ENCODE measurements at places on chromosomes 11 and 22.

- DNase-seq = no peak
These were observed 28.4 kb downstream of the C11orf91 start for GRCh38 chr11:33672273-33672672.

DNA sequence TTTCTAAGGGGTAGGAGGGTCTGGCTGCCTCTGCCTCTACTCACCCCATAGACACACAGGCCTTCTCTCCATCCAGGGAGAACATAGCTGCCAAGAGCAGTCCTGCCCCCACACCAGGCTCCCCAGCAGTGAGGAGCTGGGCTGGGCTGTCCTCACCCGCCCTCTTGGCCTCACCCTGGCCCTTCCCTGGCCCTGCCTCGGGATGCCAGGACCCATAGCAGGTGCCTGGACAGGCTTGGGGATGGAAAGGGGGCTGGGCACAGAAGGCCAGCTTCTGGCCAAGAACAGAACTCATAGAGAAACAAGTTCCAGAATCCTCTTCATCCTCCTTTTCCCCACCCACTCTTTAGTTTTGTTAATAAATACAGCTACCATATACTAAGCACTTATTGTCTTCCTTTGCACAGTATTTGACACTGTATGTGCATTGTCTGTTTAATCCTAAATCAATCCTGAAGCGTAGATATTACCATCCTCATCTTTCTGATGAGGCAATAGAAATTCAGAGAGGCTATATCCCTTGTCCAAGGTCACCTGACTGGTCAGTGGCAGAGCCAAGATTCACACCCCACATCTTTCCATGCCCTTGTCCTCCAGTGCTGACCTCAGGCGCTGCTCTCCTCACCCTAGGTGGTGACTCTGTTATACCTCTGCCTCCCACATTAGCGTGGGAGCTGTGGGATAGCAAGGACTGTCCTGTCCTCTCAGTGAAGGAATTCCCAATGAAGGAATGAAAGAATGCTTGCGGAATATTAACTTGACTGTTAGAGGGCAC is 22.0 kb upstream of the MYOD1 start:
- no peak for DNase-seq

DNA sequence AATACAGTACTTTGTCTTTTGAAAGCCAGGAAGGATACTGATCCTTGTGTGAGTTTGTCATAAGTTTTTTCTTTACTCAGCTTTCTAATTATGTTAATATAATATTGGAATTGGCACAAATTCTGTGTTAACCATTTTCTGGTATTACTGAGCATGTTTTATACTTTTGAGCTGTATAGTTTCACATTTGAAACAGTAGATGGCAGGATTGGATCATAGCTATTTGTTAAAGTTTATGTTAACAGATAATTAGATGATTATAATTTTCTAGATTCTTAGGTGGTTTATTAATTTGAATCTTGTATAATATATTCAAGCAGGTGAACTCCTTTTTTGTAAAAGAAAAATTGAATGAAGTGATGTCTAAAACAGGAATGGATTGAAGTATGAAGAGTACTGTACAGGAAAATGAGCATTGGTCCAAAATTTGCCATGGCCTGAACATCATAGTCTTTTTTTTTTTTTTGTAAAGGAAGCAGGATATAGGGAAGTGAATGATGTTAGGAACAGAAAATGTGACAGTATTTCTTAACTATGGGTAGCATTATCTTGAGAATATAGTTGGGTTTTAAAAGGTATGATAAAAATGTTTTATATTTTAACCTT is 102.0 kb downstream of the CYP2R1 start:
- DNase-seq = no peak

DNA sequence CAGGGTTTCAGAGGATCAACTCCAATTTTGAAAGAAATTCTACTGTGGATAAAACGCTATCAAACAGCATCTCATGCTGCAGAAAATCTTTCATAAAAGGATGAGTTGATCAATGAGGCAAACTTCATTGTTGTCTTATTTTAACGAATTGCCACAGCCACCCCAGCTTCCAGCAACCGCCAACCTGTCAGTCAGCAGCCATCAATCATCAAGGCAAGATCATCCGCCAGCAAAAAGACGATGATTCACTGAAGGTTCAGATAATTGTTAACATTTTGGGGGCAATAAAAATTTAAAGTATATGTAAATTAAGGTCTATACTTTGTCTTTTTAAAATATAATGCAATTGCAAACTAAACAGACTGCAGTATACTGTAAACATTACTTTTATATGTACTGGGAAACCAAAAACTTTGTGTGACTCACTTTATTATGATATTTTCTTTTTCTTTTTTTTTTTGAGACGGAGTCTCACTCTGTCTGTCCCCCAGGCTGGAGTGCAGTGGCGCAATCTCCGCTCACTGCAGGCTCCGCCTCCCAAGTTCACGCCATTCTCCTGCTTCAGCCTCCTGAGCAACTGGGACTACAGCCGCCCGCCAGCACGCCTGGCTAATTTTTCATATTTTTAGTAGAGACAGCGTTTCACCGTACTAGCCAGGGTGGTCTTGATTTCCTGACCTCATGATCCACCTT is 155.3 kb upstream of the SYN3 start:
- no peak for DNase-seq

All from activated CD8-positive, alpha-beta memory T cell treated with anti-CD3 and anti-CD28 coated beads, Interleukin-2, amount 50 U/mL, for 48 hours (primary cell).